HEK293T (cell line): ENCODE measurements at places on chromosomes 12 and 14.

DNA sequence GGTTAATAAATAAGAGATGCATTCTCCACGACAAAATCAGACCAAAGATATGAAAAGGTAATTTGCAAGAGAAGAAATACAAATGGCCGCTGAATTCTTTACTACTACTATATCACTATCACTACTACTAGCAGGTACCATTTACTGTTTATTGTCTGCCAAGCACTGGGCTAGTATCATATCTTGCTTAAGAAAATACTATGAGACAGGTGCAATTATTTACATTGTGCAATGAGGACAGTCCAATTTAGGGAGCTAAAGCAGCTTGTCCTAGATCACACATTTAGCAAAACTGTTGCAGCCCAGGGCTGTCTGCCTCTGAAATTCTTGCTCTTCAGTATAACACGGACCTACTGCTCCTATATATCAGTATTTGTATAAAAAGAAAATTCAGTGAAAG is 52.8 kb downstream of the CRADD start:
- DNase-seq: no peak

- DNase-seq: no peak
Measured at GRCh38 chr12:4275870-4276301, 2.3 kb downstream of the CCND2 start.

DNA sequence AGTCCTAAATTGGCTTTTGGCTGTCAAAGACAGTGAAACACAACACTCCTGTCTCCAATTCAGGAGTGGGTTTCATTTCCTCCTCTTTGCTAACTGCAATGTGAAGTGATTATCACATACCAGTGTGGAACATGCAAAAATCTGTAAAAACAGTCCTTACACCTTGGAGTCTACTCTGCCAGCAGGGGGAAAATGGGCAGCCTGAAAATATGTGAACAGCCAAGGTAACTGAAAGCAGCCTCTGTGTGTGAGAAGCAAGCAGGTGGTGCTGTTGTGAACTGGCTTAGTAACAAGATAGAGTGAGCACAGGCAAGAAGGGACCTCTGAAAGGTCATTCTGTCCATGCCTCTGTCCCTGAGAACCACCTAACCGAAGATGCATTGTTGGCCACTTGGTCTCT is 6.0 kb downstream of the PRMT8 start:
- peak; percentile 11 for DNase-seq

DNA sequence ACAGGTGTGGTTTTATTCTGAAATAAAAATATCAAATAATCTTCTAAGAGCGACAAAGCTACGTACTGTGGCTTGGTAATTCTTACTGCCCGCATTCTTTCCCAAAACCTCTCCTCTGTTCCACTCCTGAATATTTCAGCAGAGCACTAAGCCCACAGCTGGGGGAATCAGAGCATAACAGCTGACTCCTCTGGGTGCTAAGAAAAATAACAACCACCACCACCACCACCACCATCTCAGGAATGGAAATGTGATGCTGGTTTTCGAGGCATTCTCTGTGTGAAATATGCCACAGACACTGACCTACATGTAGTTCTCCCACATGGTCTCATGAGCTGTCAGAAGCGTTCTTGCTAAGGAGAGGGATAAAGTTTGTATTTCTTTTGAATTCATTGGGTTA is 183.7 kb downstream of the BMP4 start:
- DNase-seq: no peak

DNA sequence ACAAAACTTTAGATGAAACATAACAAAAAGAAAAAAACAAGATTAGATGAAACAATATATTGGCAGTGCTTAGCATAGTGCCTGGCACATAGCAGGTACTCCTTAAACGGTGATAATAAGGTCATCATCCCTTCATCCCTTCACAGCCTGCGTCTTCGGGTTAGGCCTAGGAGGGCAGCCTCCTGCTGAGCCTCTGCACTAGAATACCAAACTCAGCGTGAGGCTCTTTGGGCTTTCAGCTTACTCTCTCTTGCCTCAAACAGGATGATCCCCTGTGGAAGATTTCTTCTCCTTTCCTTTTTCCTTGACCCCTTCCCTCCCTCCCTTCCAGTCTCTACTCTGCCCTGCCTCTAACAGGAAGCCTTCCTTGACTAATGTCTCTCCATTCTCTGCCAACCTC is 14.4 kb upstream of the FIGNL2 start:
- DNase-seq: no peak

DNA sequence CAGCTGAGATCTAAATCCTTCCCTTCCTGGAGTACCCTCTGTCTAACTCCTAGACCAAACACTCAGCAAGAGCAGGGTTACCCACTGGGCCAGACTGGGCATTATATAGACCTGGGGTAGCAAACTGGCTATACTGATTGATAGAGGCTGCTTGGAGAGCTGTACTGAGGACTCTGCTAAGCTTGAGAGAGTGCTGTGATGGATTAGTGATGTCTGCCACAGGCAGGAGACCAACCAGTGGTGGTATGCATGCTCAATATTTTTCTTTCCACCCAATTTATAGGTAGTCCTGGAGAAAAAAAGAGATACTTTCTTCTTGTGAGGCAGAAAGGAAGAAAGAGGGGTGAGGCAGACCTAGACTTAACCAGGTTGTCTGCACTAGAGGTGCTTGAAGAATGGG is 33.3 kb downstream of the DTX1 start:
- DNase-seq: no peak

DNA sequence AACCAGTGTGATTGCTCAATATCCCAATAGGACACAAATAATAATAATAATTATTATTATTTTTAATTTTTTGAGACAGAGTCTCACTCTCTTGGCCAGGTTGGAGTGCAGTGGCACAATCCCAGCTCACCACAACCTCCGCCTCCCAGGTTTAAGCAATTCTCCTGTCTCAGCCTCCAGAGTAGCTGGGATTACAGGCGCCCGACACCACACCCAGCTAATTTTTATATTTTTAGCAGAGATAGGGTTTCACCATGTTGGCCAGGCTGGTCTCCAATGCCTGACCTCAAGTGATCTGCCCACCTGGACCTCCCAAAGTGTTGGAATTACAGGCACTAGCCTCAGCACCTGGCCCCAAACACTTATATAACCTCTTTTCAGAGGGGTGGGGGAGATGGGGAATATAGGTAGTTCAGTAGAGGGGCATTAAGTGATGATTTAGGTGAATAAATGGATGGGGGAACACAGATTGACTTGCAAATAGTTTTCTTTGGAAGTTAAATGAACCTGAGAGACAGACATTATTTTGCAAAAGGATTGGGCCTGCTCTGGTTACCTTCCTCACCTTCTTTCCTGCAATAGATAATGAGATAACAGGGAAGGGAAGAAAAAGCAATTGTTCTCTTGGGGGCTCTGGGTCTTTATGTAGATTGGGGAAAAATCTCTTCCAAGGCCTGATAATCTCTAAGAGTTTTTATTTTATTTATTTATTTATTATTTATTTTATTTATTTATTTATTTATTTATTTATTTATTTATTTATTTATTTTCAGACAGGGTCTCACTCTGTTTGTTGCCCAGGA is 57.7 kb downstream of the RESF1 start:
- no peak for DNase-seq

- no peak for DNase-seq
Measured at GRCh38 chr12:113162102-113163029, 12.8 kb downstream of the CFAP73 start.

DNA sequence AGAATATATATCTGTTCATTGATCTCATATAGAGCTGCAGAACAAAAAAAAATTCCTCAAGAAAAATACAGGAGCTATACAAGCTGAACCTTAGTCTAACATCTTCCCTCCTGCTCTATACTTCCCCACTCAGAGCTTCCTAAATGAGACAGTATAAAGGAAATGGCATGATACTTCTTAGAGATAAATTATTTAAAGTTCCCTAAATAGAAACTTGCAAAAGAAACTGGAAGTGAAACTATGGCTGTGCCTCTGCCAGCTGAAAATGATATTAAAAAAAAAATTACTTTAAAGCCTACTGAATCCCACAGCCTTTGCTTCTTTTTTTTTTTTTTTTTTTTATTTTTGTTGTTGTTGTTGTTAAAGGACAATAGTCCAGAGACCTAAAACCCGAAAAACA is 11.6 kb upstream of the NEK9 start:
- DNase-seq: no peak

DNA sequence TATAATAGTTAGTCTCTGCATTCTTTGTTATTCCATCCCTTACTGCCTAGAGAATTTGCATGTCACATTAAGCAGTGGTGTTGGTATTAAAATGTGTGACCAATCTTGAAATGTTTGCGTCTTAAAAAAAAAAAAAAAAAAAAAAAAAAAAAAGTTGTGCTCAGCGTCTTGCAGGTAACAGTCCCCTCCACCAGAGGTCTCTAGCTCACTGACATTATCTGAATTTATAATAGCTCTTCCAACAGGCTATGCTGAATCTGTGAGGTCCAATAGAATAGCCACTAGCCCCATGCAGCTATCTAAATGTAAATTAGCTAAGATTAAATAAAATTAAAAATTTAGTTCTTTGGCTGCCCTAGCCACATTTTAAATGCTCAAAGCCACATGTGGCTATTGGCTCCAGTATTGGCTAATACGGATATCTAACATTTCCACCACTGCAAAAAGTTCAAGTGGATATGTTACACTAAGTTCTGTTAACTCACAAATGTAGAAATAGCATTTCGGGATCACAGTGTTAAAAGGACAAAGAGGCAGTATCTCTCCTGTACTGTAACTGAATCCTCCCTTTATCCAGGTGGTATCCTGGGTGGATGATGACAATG is 28.7 kb downstream of the NKX2-8 start:
- DNase-seq: peak; percentile 65

- DNase-seq: no peak
Measured at GRCh38 chr14:104206281-104206904, 68.0 kb downstream of the KIF26A start.

DNA sequence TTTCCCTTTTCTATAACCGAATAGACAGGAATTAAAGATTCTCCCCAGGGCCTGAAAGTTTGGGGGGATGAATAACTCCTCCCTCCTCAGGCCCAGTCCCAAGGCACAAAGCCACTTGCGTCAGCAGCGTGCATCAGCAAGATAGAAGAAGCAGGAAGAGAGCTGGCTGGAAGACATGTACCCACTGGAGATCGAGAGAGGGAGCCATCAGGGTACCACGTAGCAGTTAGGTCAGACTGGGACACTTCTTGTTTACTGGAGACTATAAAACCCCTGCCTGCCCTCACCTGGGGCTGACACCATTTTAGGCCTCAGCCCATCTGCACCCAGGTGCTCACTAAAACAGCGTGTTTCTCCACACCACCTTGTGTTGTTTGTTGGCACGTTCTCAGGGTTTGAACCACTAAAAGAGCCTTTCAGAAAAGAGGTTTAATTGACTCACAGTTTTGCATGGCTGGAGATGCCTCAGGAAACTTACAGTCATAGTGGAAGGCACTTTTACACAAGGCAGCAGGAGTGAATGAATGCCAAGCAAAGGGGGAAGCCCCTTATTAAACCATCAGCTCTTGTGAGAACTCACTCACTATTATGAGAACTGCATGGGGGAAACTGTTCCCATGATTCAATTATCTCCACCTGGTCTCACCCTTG is 93.2 kb downstream of the TMTC3 start:
- DNase-seq: no peak

DNA sequence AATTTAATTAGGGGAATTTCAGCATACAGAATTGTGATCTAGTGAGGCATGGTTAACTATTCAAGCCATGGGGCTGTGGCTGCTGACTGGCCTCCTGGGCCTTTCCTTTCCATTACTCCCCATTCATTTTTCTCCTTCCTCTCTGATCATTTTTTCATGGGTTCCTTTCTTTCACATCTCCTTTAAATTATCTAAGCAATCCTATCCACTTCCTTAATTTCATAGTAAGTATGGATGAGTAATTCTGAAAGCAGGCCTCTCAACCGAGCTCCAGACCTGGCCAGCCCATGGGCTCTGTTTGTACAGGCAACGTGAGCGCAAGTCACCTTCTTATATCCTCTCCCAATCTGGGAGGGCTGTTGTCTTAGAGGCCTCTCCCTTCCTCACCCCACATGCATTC is 13.4 kb downstream of the CKAP4 start:
- no peak for DNase-seq

GRCh38 chr12:105113094-105113493 is 5.6 kb downstream of the WASHC4 start:
- no peak for DNase-seq

DNA sequence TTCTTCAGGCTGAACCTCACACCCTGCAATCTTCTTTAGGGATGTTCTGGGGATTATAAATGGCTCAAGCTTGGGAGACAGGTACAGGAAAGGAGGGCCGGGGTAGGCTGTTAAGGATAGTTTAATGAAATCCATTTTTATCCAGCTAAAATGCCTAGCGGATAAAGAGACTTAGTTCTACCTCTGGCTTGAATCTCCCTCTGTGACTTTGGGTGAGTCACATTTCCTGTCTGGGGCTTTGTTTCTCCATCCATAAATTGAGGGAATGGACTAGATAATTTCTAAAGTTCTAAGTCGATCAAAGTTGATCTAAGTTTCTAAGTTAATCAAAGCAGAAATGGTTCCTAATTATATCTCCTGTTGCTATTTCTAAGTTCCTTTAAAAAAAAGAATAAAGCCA is 319.6 kb upstream of the E2F7 start:
- DNase-seq: no peak

- DNase-seq: no peak
Measured at GRCh38 chr14:70358631-70359030, 852 bp downstream of the COX16 start.

DNA sequence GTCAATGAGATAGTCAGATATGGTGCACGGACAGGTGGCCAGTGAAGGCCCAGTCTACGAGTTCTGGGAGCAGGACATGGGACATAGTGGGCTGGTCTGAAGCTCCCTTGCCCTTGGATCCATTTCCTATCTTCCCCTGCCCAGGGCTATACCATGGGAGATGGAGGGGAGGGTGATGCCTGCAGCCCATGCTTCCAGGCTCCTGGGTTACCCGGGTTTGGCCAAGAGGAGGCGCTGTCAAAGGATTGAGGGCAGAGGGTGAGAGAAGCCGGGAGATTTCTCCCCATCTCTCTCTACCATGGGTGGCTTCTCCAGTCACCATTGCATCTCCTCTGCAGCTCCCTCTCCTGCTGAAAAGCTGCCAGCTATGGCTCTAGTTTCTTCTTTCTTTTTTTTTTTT is 52.8 kb upstream of the LHX5 start:
- DNase-seq: no peak

DNA sequence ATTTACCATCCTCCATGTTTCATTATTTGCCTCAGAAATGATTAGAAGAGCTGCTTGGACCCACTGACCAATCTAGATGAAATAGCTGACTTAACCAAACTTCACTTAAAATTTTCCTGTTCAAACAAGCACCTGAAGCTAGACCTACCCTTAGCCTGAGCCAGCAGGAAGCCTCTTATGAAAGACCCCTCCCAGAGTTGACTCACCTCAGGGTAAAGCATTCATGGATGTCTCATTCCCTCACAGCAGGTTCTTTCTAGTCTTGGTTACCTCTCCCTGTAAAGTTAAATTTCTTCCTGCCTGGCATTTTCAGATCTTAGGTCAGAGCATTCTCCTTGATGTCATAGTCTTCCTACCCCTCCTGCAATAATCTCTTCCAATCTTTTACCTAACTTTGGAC is 1209.8 kb downstream of the FLRT2 start:
- no peak for DNase-seq

GRCh38 chr12:132807295-132808092 is 21.2 kb downstream of the GOLGA3 start:
- peak; percentile 35 for DNase-seq
